ENCODE measurements at places on chromosomes 7 and 10. TPM values are rescaled to one million over a fixed set of nuclear protein-coding genes. Genes with fewer than 3 reads are reported as not detected.

DNA sequence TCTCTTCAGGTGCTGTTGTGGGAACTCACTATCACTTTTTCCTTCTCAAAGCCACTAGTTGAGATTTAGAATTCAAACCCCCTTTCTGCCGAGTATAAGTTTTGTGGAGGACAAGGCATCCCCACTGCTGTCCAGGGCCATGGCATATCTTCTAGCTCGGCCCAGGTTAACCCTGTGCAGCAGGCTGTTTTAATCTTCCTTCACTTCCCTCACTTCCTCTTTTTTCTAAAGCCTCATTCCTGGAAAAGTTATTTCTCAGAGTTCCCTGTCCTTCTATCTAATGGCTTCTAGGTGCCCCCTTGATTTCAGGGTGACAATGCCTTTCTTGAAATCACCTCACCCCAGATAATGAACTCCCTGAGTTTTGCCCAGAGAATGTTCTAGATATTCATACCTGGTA lies 222.3 kb downstream of the SNX10 start:
- no peak for DNase-seq

DNA sequence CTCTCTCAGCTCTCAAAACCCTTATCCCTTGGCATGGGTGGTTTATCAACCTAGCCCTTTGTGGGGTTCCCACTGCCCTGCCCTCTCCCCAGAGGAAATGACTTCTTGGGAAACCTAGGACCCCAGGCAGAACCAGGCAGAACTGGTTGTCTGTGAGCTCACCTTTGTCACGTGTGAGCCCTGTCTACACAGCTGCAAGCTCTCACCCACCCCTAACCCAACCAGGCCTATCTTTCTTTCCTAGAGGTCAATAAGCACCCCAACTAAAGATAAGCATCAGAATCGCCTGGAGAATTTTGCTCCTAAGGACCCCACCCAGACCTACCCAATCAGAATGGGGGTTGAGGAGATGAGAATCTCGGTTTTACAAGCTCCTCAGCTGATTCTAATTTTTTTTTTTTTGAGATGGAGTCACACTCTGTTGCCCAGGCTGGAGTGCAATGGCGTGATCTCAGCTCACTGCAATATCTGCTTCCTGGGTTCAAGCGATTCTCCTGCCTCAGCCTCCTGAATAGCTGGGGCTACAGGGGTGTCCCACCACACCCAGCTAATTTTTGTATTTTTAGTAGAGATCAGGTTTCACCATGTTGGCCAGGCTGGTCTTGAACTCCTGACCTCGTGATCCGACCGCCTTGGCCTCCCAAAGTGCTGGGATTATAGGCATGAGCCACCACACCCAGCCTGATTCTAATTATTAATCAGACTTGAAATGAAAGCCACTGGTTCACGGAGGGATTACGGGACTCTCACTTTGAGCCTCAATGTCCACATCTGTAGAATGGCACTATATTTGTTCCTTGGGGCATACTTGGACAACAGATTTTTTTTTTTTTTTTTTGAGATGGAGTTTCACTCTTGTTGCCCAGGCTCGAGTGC lies 7.5 kb upstream of the DDIT4 start:
- no peak for DNase-seq

DNA sequence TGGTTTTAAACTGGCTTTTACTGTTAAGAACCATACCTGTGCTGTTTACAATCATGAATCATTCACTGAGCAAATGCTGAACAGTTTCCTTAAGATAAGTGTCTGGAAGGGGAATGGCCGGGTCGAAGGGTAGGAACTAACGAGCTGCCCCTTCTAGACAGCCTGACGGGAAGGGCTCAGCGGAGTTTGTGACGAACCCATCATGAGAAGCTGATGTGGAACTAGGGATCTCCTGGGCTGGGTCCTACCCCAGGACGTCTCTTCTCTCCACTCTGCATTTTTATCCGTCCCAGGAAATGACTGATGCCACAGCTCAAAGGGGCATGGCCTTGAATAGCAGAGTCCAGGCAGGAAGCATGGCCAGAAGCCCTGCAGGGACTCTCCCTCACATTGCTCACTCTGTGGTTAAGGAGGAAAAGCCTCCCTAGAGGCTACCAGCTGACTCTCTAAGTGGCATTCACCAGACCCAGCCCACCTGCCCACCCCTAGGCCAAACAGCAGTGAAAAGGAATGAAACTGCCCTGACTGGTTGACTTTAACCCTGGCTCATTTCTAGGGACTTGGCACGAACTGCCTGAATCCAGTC lies 112.0 kb downstream of the PFKFB3 start:
- DNase-seq: peak; percentile 63

PNLIPRP2 gene
- total RNA-seq: not detected

Measured in PC-3 (cell line).